ENCODE measurements at places on chromosomes 3 and 15. TPM values are rescaled to one million over a fixed set of nuclear protein-coding genes. Genes with fewer than 3 reads are reported as not detected.

DNA sequence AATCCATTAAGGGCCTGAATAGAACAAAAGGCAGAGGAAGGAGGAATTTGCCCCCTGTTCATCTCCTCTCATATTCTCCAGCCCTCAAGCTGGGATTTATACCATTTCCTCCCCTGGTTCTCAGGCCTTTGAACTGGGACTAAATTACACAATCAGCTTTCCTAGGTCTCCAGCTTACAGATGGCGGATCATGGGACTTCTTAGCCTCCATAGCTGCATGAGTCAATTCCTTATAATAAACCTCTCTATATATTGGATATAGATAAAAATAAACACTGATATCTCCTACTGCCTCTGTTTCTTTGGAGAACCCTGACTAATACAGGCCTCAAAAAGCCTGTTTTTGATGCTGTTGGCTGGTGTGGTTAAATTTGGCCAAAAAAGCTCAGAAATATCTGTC is 84.5 kb upstream of the TMEM108 start:
- no peaks in the 10 kb centered on the region for H3K27me3 ChIP-seq
- no peak overlapping the region for H3K27ac ChIP-seq
- H3K4me1 ChIP-seq, result no peaks in the 10 kb centered on the region
- H3K4me3 ChIP-seq, result no peak overlapping the region
- DNase-seq, result no peak
- no peaks in the 10 kb centered on the region for H3K36me3 ChIP-seq

The CPNE4 gene
- total RNA-seq, result not detected

DNA sequence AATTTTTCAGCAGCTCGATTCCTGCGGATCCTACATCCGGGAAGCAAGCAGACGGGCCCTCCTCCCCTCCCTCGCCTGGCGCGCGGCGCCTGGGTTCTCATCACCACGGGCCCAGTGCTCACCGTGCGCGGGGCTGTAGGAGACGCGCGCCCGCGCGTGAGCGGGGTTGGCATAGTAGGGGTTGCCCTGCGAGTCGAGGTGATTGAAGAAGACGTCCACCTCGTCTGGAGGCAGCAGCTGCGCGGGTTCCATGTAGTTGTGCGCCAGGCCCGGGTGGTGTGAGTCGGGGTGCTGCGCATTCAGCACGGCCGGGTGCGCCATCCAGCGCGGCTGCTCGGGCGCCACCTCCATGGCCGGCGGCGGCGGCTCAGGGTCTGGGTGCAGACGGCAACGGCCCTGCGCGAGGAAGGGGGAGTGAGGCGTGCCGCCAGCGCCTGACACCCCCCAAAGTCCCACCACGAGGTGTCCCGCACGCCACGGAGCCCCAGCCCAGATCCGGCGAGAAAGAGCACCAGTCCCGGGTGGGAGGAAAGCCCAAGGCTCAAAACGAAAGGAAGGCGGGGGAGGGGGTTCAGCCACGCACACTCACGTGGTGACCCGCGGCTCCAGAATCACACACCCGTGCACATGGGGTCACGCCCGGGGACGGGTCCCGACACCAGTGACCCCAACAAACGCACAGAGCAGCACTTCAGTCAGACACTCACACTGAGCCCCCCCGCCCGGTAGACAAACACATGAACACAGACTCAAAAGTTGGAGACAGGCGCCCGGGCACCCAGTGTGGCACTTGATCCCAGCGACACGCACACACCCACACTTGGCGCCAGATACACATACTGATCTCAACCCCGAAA is 6.1 kb downstream of the GATA2 start:
- no peak overlapping the region for H3K27ac ChIP-seq
- no peaks in the 10 kb centered on the region for H3K36me3 ChIP-seq
- H3K27me3 ChIP-seq, result peaks cover 13% of the 10 kb centered on the region
- H3K4me3 ChIP-seq, result no peak overlapping the region
- peak; percentile 23 for DNase-seq

GRCh38 chr15:47803767-47804166 is 86.5 kb downstream of the SEMA6D start:
- no peak for DNase-seq
- H3K27ac ChIP-seq, result no peak overlapping the region
- H3K4me3 ChIP-seq, result no peak overlapping the region
- H3K36me3 ChIP-seq, result no peaks in the 10 kb centered on the region

DNA sequence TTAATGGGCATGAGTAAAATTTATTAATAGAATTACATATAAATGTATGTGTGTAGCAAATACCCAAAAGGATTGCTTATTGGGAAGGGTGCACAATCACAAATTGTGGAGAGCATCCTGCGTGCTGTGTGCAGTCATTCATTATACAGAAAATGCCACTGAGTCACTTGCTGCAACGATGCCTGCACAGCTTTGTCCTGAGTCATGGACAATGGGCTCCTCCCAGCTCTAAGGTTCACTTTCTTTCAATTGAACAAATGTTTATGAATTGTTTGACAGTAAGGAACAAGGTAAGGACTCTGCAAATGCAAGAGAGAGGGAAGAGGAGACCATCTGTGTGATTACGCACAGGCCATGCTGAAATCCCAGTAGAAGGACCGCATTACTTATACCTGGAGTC is 18.7 kb downstream of the CFAP161 start:
- DNase-seq, result no peak
- no peak overlapping the region for H3K27ac ChIP-seq
- no peaks in the 10 kb centered on the region for H3K36me3 ChIP-seq

The SCG5 gene
- 1.7 TPM for total RNA-seq

All from CD4-positive, CD25-positive, alpha-beta regulatory T cell (primary cell).